ENCODE measurements at places on chromosomes 12 and 14.

- peaks cover 30% of the 10 kb centered on the region for H3K4me1 ChIP-seq
- no peak overlapping the region for H3K4me3 ChIP-seq
- peaks cover 9% of the 10 kb centered on the region for H3K27me3 ChIP-seq
- H3K36me3 ChIP-seq, result peaks cover 21% of the 10 kb centered on the region
- H3K27ac ChIP-seq, result no peak overlapping the region
Observed at GRCh38 chr14:75283162-75283832, 4.7 kb downstream of the FOS start.

GRCh38 chr14:99938376-99938775 is 126.8 kb upstream of the EVL start:
- H3K27ac ChIP-seq, result no peak overlapping the region
- H3K27me3 ChIP-seq, result no peaks in the 10 kb centered on the region
- DNase-seq, result no peak

- no peaks in the 10 kb centered on the region for H3K36me3 ChIP-seq
- H3K27me3 ChIP-seq, result no peaks in the 10 kb centered on the region
- peak overlapping the region; percentile 29 for H3K27ac ChIP-seq
Observed at GRCh38 chr12:53093777-53094393, 3.6 kb upstream of the IGFBP6 start.

- peak; percentile 92 for DNase-seq
- H3K4me3 ChIP-seq, result no peak overlapping the region
- H3K27me3 ChIP-seq, result no peaks in the 10 kb centered on the region
Observed at GRCh38 chr12:108642269-108642870, 8.7 kb upstream of the SELPLG start.

DNA sequence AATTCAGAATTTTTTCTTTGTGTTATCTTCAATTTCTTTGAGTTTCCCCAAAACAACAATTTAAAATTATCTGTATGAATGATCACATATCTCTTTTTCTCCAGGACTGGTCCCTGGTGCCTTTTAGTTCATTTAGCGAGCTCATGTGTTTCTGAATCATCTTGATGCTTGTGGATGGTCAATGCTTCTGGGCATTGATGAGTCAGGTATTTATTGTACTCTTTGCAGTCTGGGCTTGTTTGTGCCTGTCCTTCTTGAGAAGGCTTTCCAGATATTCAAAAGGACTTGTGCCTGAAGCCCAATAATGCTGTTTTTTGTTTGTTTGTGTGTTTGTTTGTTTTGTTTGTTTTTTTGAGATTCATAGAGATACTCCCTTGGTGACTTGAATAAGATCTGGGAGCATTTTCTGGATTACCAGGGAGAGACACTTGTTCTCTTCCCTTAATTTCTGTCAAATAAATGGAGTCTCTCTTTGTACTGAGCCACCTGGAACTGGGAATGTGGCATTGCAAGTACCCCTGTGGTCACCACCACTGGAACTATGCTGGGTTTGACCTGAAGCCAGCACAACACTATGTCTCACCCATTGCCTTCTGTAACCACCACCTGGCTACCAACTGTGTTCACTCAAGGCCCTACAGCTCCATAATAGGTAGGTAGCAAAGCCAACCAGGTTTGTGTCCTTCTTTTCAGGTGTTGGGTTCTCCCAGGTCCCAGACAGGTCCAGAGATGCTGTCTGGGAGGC is 56.3 kb downstream of the SLC6A15 start:
- no peak overlapping the region for H3K4me3 ChIP-seq
- DNase-seq, result no peak
- H3K36me3 ChIP-seq, result no peaks in the 10 kb centered on the region
- H3K4me1 ChIP-seq, result no peaks in the 10 kb centered on the region
- no peaks in the 10 kb centered on the region for H3K27me3 ChIP-seq

DNA sequence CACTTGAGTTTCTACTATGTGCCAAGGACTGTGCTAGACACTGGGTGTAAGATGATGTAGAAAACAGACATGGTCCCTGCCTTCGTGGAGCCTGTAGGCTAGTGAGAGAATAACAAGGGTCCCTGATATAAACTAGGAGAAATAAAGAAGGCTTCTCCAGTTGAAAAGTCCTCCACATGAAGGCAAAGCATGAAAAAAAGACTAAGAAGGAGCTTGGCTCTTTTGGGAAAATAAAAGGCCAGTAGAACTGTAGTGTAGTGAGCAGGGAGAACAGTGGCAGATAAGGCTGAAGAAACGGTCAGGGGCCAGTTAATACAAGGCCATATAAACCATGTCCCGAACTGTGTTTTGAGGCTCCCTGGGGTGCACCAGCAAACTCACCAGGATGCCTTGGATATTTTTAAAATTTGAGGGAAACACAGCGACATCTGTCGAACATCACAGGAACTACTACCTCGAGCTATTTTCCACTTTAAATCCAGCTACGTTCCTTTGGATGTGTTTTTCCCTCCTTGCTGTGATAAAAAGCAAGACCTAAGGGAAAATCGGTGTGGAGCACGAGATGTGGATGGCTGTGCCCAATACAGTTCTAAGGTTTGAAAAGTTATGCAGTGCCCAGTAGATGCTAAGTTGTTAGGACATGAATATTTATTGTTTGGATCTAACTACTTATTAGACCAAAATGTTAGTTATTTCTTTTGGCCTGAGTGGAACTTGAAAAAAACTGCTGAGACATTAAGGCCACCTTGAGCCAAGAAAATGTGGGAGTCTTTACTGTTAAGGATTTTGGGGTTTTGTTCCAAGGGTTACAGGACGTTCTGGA is 8.5 kb upstream of the CFL2 start:
- H3K27ac ChIP-seq, result no peak overlapping the region
- H3K27me3 ChIP-seq, result no peaks in the 10 kb centered on the region
- H3K4me3 ChIP-seq, result no peak overlapping the region
- no peaks in the 10 kb centered on the region for H3K36me3 ChIP-seq
- peaks cover 7% of the 10 kb centered on the region for H3K4me1 ChIP-seq

GRCh38 chr14:22450266-22450665 is 138.8 kb downstream of the DAD1 start:
- H3K27me3 ChIP-seq, result peaks cover 3% of the 10 kb centered on the region
- H3K4me3 ChIP-seq, result no peak overlapping the region
- DNase-seq, result no peak
- H3K27ac ChIP-seq, result no peak overlapping the region

- peak overlapping the region; percentile 76 for H3K27ac ChIP-seq
- peaks cover 28% of the 10 kb centered on the region for H3K4me1 ChIP-seq
- no peaks in the 10 kb centered on the region for H3K27me3 ChIP-seq
- no peaks in the 10 kb centered on the region for H3K36me3 ChIP-seq
- DNase-seq, result peak; percentile 72
- no peak overlapping the region for H3K4me3 ChIP-seq
Observed at GRCh38 chr12:47870175-47870781, 34.5 kb downstream of the VDR start.

DNA sequence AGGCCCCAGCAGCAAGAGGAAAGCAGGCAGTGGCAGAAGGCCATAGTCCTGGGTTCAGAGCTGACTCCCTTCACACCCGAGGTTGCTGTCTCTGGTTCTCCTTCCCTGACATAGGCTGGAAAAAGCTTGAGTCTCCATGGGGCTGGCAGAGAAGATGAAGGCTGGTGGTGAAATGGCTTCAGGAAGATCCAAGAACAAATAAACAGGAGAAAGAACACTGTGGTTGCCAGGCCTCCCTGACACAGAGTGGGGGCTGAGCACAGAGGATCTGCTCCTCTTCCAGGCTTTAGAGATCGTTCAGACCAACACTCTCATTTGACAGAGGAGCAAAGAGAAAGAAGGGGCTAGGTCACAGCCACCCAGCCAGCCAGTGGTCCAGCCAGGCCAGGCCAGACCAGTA is 14.3 kb downstream of the HDAC7 start:
- peaks cover 35% of the 10 kb centered on the region for H3K36me3 ChIP-seq
- peaks cover 81% of the 10 kb centered on the region for H3K4me1 ChIP-seq
- H3K27ac ChIP-seq, result peak overlapping the region; percentile 63
- DNase-seq, result no peak
- no peaks in the 10 kb centered on the region for H3K27me3 ChIP-seq

DNA sequence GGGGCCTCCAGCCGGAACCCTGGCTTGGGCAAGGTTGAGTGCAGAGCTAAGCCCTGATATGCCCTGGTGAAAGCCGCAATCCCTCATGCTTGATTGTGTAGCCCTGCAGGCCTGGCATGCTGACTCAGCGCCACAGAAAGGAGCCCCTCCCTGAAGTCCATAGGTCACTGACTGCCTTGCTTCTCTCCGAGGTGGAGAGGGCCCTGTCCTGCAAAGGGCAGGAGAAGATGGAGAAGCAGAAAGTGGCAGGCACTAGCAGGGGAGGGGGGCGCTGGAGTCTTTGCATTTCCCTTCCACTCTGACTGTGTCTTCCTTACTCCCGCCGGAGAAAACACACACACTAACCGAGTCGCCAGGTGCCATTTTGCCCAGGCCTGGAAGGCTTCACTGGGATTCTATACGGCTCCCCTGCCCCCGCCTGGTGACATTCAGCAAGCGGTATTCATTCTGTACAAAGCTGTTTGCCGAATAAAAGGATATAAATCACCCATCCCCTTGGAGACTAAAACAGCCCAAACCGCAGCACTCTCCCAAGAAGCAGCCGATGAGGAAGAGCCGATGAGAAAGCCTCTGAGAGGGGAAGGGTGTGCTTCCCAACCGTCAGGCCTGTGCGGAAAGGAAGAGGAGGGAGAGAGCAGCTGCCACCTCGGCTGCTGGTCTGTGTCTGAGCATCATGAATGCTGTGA is 69.8 kb downstream of the SLC6A12 start:
- DNase-seq, result no peak
- no peaks in the 10 kb centered on the region for H3K36me3 ChIP-seq
- peaks cover 31% of the 10 kb centered on the region for H3K27me3 ChIP-seq
- no peak overlapping the region for H3K4me3 ChIP-seq

GRCh38 chr14:95507701-95508103 is 8.7 kb downstream of the SYNE3 start:
- H3K36me3 ChIP-seq, result peaks cover 19% of the 10 kb centered on the region
- H3K4me1 ChIP-seq, result peaks cover 52% of the 10 kb centered on the region
- H3K27ac ChIP-seq, result no peak overlapping the region
- DNase-seq, result no peak
- no peaks in the 10 kb centered on the region for H3K27me3 ChIP-seq
- H3K4me3 ChIP-seq, result no peak overlapping the region

DNA sequence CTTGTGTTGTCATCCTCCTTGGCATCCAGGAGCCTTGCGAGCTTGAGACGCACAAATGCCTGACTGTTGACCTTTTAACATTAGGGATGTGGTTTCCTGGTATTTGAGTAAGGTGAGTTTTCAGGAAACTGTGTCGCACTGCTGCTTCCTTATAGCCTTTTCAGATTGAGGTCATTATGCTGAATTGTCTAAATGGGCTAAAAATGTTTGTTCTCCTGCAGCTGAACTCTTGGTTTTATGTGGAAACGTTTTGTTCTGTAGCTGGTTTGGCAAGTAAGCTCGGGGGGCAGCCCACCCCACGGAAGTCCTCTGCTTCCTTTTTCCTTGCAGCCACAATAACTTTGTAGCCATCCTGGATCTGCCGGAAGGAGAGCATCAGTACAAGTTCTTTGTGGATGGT is 5.7 kb downstream of the PRKAB1 start:
- peak; percentile 66 for DNase-seq
- H3K4me3 ChIP-seq, result no peak overlapping the region
- H3K36me3 ChIP-seq, result peaks cover 69% of the 10 kb centered on the region
- peak overlapping the region; percentile 75 for H3K27ac ChIP-seq
- H3K27me3 ChIP-seq, result no peaks in the 10 kb centered on the region
